ENCODE measurements at places on chromosomes 1 and 21.
A peak's percentile ranks its signal among the peaks of the same experiment; 100 is the strongest.

DNA sequence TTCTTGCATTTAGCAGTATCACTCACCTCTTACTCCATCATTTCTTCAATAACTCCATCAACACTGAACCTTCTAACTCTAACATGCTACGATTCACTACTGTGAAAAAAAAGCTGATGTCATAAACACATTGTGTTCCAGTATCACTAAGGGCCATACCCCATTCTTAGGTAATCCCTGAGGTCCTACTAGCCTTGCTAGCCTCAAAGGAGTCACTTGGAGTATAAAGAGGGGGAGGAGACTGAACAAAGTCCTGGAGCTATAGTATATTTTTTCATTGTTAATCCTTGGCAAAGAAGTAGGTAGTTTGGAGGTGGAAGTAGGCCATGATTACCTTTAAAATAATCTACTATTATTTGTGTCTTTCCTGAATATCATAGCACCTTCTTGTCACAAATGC lies at the start of gene SLC44A5:
Gene SLC44A5, minus strand, starts transcription at position 101 of the 400 bp plus-strand sequence. CDS start 69,667 bp downstream, outside the sequence.
- no peaks in the 10 kb centered on the region for H3K36me3 ChIP-seq
- DNase-seq, result no peak
- H3K27ac ChIP-seq, result no peak within 1 kb of the TSS
- peaks cover 27% of the 10 kb centered on the region for H3K27me3 ChIP-seq
- H3K4me3 ChIP-seq, result no peak within 1 kb of the TSS
- H3K4me1 ChIP-seq, result peaks cover 10% of the 10 kb centered on the region

- H3K4me3 ChIP-seq, result no peak overlapping the region
- no peak for DNase-seq
- no peaks in the 10 kb centered on the region for H3K27me3 ChIP-seq
- no peaks in the 10 kb centered on the region for H3K36me3 ChIP-seq
- H3K4me1 ChIP-seq, result peaks cover 6% of the 10 kb centered on the region
These were observed 40.2 kb upstream of the SIPA1L2 start for GRCh38 chr1:232669981-232670747.

DNA sequence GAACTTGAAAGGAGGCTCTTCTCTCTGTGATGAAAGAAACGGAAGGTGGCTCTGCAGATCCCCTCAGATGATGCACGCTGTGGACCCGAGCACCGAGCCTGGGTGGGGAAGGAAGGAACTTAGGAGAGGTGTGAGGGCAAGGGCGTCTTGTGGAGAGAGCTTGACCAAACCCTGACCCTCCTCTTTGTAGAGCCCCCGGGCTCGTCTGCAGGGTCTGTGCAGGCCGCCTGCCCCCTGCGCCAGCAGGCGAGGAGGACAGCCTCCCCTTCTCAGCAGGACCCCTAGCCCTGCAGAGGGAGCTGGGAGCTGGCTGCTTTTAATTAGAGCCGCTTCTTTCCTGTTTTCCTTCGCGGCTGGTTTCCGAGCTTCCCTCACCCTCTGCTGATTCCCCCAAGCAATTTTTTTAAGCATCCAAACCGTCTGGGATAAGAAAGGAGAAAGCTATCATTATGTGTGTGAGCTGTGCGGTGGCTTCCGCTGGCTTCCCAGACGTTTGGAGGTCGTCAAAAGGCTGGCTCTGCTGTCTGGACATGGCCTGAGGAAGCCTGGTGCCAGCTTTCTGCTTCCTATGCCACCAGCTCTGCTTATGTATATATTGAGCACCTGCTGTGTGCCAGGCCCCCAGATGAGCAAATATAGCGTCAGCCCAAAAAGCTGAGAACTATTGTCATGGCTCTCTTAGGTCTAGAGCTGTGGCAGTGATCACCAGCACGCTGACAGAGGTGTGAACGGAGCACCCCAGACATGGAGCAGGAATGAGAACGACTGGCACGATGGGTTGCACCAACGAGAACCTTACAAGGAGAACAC lies 160.2 kb upstream of the IRF2BP2 start:
- DNase-seq, result no peak
- no peak overlapping the region for H3K4me3 ChIP-seq
- peaks cover 27% of the 10 kb centered on the region for H3K4me1 ChIP-seq

DNA sequence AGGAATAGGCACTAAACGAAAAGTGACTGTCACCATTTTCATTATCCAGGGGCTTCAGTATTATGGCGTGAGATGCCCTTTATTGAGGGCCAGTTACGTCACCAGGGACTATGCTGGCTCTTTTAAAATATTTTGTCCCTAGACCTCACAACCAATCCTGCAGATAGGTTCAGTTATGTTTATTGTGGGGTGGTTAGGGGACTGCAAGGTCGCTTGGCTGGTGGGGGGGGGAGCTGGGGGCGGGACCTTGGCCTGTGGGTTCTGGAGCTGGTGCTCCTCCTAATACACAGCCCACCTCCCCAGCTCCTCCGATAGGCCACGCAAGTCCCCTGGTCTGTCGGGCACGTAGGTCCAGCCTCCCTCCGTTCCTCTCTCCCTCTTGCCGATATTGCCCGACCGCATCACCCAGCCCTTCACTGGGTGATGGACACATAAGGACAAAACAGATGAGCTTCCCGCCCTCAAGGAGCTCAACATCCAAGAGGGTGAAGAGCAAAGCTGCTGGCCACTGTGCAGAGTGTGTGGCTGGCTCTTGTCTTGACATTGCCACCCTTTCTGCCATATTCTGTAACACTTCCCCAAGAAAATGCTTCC lies 271.8 kb downstream of the MATN1 start:
- no peak for DNase-seq
- no peaks in the 10 kb centered on the region for H3K4me1 ChIP-seq
- H3K27ac ChIP-seq, result no peak overlapping the region
- H3K4me3 ChIP-seq, result no peak overlapping the region
- H3K36me3 ChIP-seq, result no peaks in the 10 kb centered on the region
- H3K27me3 ChIP-seq, result no peaks in the 10 kb centered on the region

DNA sequence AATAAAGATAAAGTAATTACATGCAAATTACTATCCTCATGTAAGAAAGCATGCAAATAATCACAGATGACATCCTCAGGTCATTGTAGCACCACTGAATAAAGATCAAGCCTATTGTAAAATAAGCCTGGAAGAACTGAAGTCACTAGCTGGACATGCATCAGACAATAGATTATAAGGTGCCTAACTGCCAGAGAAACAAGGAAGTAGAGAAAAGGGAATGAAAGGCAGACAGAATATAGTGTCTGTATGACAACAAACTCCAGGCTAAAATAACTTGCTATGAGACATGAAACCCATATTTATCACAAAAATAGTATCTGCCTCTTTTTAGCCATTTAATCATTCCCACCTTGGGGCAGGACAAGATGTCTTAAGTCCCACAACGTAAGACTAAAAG lies 108.7 kb downstream of the ENAH start:
- H3K27ac ChIP-seq, result no peak overlapping the region
- no peaks in the 10 kb centered on the region for H3K4me1 ChIP-seq
- no peaks in the 10 kb centered on the region for H3K27me3 ChIP-seq
- H3K4me3 ChIP-seq, result no peak overlapping the region
- DNase-seq, result no peak

GRCh38 chr21:43206231-43207042 lies 37.6 kb downstream of the CRYAA start:
- DNase-seq, result no peak
- no peaks in the 10 kb centered on the region for H3K36me3 ChIP-seq
- H3K4me1 ChIP-seq, result no peaks in the 10 kb centered on the region
- H3K4me3 ChIP-seq, result no peak overlapping the region
- H3K27me3 ChIP-seq, result no peaks in the 10 kb centered on the region

GRCh38 chr1:235642011-235642942 lies 7.3 kb downstream of the GNG4 start:
- no peak overlapping the region for H3K27ac ChIP-seq
- H3K27me3 ChIP-seq, result peaks cover 45% of the 10 kb centered on the region
- no peak for DNase-seq
- no peaks in the 10 kb centered on the region for H3K36me3 ChIP-seq
- H3K4me3 ChIP-seq, result peak overlapping the region; percentile 35
- H3K4me1 ChIP-seq, result no peaks in the 10 kb centered on the region

- H3K4me1 ChIP-seq, result no peaks in the 10 kb centered on the region
- no peaks in the 10 kb centered on the region for H3K36me3 ChIP-seq
- H3K4me3 ChIP-seq, result no peak overlapping the region
- H3K27ac ChIP-seq, result no peak overlapping the region
These were observed 58.3 kb downstream of the KCNAB2 start for GRCh38 chr1:6103854-6104530.

DNA sequence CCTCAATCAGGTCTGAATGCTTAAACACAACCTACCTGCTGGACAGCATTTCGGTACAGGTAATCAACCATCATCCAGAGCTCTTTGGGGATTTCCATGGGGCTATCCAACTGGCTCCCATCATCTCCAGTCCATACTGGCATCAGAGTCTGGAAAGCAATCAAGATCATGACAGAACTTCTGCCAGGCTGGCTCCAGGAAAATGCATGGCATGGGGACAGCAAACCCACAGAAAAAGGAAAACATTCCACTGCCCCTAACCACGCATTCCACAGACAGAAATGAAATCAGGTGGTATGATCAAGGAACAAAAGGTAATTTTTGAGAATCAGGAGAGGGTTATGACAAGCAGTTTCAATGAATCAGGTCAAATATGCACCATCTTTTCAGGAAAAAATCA lies 9.1 kb upstream of the MTF1 start:
- no peak for DNase-seq
- no peaks in the 10 kb centered on the region for H3K4me1 ChIP-seq
- no peak overlapping the region for H3K27ac ChIP-seq

GRCh38 chr1:199336745-199337640 lies 690.5 kb upstream of the NR5A2 start:
- H3K36me3 ChIP-seq, result no peaks in the 10 kb centered on the region
- H3K27me3 ChIP-seq, result no peaks in the 10 kb centered on the region
- no peak overlapping the region for H3K4me3 ChIP-seq
- no peak for DNase-seq

DNA sequence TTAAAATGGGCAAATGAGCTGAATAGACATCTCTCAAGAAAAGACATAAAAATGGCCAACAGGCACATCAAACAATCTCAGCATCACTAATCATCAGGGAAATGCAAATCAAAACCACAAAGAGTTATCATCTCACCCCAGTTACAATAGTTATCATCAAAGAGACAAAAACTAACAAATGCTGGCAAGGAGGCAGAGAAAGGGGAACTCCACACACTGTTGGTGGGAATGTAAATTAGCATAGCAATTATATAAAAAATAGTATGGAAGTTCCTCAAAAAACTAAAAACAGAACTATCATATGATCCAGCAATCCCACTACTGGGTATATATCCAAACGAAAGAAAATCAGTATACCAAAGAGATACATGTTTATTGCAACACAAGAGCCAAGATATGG lies 68.7 kb downstream of the DENND1B start:
- no peaks in the 10 kb centered on the region for H3K27me3 ChIP-seq
- H3K4me1 ChIP-seq, result no peaks in the 10 kb centered on the region
- no peaks in the 10 kb centered on the region for H3K36me3 ChIP-seq
- DNase-seq, result no peak
- H3K4me3 ChIP-seq, result no peak overlapping the region

DNA sequence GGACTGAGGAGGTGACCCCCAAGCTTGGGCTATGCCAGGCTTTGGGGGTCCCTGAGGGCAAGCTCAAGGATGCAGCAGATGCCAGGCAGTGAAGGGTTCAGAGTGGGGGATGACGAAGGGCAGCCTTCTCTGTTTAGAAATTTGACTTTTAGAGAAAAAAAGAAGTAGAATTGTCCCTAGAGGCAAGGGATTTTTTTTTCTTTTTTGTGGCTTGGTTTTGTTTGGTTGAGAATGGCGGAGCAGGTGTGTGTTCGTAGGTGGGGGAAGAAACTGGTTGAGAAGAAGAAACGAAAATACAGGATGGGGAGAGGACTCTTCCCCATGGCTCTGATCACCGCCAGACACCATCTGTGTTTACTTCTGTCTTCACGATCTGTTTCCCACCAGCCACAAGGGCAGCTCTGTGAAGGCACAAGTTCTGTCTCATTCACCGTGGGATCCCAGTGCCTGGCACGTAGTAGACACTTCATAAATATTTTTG lies 8.2 kb downstream of the PLA2G5 start:
- no peak for DNase-seq
- H3K4me1 ChIP-seq, result peaks cover 18% of the 10 kb centered on the region
- no peak overlapping the region for H3K4me3 ChIP-seq
- no peak overlapping the region for H3K27ac ChIP-seq
- peaks cover 4% of the 10 kb centered on the region for H3K27me3 ChIP-seq
- H3K36me3 ChIP-seq, result no peaks in the 10 kb centered on the region

GRCh38 chr1:13469343-13469742 lies 44.5 kb downstream of the LRRC38 start:
- no peaks in the 10 kb centered on the region for H3K36me3 ChIP-seq
- no peak overlapping the region for H3K27ac ChIP-seq
- no peaks in the 10 kb centered on the region for H3K4me1 ChIP-seq
- DNase-seq, result no peak

GRCh38 chr1:178300352-178300699 lies 196.4 kb downstream of the CLEC20A start:
- no peak overlapping the region for H3K4me3 ChIP-seq
- no peaks in the 10 kb centered on the region for H3K4me1 ChIP-seq
- no peak overlapping the region for H3K27ac ChIP-seq

DNA sequence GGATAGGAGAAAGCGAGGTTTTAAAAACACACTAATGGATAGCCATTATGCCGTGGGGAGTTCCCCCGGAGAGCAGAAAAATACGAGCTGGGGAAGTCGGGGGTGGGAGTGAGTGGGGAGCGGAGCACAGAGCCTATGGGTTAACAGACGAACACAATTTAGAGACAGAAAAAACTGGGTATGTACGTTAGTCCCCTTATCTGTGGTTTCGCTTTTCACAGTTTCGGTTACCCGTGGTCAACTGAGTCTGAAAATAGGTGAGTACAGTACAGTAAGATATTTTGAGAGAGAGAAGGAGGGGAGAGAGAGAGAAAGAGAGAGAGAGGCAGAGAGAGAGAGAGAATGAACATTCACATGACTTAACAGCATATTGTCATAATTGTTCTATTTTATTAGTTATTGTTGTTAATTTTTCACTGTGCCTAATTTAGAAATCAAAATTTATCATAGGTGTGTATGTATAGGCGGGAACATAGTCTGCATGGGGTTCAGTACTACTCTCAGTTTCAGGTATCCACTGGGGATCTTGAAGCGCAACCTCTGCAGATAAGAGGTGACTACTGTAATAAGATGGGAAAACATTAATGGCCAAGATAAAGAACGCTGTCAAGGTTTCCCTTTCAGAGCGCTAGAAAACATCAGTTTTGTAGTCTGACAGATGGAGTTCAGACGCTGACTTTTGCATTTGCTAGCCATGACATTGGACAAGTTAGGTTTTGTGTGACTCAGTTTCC lies 125.6 kb upstream of the LMO4 start:
- no peak overlapping the region for H3K4me3 ChIP-seq
- no peaks in the 10 kb centered on the region for H3K36me3 ChIP-seq
- no peaks in the 10 kb centered on the region for H3K4me1 ChIP-seq
- no peak for DNase-seq
- no peak overlapping the region for H3K27ac ChIP-seq
- H3K27me3 ChIP-seq, result peaks cover 3% of the 10 kb centered on the region

DNA sequence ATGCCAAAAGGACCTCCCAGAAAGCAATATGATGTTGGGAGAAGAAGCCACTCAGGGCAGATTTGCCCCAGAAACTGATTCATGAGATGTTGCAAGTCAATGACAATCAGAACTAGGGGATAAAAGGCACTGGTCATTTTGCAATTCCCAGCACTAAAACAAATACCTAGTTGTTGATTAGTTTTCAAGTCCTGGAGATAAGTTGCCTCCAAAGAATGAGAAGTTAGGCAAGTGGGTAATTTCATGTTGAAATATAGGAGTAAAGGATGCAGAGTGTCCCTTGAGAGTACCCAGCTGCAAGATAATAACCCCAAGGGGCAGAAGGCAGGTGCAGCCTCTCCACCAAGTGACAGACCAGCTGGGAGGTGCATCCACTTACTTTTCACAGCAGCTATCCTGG lies 363.6 kb downstream of the PBX1 start:
- no peak overlapping the region for H3K27ac ChIP-seq
- no peak overlapping the region for H3K4me3 ChIP-seq
- H3K4me1 ChIP-seq, result no peaks in the 10 kb centered on the region
- H3K27me3 ChIP-seq, result no peaks in the 10 kb centered on the region

All from lower lobe of right lung (tissue), 2 donors.